ENCODE measurements at places on chromosomes 1 and 21.

DNA sequence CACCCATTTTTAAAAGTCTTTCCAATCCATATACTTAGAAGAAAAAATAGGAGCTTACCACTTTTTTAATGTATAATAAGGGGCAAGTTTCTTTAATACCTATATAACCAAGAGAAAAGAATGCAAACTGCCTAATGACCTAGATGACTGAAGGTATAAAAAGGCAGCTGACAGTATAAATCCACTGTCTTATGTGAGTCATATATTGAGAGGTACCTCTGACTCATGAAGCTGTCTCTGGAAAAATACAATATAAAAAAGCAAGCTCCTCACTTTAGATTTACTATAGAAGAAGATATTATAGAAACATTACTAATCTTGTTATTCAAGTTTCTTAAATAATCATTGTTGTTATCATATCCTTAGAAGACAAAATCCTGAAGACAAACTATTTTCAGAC, 144.2 kb downstream of the VAV3 start:
- no peak for DNase-seq

DNA sequence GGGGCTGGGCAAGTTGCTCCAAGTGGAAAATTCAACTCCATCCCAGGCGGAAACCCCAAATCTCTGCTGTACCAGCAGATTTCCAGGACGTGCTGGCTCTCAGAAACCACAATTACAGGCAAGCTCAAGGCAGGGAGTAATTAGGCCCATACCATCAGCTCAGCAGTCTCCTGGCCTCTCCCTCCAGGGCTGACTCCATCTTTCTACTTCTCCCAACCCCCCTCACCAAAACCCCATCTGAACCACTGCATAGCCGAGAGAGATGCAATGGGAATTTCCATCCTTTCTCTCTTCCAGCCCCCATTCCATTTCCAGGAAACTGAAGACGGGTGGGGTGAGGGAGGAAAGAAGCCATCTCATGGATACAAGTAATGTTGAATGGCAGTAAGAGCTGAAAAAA, 41.2 kb downstream of the ARHGEF11 start:
- no peak for DNase-seq

DNA sequence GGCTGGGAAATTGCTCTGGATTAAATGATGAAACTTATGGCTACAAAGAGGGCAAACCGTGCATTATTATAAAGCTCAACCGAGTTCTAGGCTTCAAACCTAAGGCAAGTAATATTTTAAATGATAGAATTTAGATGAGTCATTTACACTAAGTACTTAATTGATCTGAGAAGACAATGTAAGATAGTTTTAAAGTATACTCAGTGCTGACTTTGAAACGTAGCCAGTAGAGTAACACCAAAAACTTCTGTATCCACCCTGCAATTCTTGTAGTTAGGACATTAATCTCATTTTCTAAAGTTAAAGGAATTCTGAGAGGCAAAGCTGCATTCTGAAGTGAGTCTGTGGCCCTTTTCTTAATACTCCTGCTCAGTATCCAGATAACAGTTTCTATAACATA, 20.8 kb downstream of the ATP1B1 start:
- no peak for DNase-seq

GRCh38 chr1:89001510-89001909, 9.1 kb upstream of the KYAT3 start:
- no peak for DNase-seq

DNA sequence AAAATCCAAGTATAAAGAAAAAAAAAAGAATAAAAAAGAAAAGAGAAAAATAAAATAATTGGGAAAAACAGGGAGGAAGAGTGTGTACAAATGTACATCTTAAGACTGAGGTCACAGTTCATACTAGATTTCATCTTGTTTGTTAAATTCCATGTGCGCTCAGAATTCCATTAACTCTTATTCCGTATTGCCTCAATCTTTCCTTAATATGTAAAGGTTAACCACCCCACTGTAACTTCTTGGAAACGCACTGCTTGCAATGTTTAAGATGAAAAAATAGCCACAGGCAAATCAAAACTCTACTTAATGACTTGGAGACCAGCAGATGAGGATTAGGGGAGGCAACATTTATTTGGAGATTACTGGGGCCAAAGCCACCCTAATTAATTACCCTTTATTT, 23.9 kb upstream of the KCNE1 start:
- DNase-seq = no peak

DNA sequence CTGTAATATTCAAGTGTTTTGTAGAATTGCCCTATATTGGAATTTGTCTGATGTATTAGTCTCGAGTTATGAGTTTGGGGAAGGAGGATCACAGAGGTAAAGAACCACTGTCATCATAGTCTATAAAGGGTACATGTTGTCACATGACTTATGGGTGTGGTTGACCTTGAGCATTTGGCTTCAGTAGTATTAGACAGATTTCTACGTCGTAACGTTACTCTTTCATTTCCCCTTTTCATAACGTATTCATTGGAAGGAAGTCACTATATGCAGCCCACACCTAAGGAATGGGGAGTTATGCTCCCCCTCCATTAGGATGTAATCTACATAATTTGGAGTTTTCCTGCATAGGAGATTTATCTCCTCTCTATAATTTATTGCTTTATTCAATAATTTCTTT, 110.1 kb upstream of the VAV3 start:
- DNase-seq = no peak

GRCh38 chr1:157399343-157399983, 152.9 kb downstream of the FCRL5 start:
- DNase-seq = no peak

DNA sequence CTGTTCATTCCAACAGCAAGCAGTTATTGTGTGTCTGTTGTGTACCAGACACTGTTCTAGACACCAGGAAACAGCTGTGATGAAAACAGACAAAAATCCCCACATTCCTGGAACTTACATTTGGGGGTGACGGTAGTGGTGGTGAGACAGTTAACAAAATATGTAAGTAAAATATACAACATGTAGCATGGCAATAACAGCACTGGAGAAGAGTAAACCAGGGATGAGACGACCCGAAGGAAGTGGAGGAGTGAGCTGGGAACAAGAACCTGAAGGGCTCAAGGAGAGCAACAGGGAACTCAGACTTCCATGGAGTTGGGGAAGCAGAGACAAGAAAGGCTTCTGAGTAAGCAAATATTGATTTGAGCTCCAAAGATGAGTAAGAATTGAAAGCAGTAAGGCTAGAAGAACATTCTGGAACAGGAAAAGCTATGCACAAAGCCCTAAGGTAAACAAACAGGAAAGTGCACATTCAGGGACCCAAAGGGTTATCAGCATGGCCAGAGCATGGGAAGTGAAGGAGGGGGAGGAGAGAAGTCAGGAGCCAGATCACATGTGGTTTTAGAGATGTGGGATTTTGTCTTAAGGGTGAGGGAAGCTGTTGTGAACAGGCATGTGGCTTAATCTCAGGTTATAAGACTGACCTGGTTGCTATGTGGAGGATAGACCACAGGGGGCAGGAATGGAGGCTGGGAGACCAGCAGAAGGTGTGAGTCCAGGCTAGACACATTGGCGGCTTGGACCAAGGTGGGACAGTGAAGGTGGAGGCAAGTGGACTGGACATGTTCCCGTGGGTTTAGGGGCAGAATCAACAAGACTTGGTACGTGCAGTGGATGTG, 7.3 kb downstream of the CSF1 start:
- DNase-seq = no peak

DNA sequence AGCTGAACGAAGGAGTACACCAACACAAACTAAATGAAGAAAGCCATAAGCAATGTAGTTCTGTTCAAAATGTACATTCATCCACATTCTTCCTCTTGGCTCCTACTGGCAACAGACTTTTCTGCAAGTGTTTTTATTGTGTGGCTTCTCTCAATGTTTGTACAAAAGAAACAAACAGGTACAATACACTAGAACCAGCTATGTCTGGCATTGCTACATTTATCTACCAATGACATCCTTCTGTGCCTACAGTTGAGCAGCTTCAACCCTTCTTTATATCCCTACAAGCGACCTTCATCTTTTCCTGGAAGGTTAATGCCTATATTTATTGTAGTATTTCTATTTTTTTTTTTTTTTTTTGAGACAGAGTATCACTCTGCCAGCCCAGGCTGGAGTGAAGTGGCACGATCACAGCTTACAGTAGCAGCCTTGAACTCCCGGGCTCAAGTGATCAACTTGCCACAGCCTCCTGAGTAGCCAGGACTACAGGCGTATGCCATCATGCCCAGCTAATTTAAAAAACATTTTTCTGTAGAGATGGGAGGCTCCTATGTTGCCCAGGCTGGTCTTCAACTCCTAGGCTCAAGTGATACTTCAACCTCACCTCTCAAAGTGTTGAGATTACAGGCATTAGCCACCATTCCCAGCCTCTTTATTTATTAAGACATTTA, 89.3 kb downstream of the ASH1L start:
- no peak for DNase-seq

- DNase-seq = no peak
Observed at GRCh38 chr1:192929597-192929996, 120.8 kb downstream of the RGS2 start.

DNA sequence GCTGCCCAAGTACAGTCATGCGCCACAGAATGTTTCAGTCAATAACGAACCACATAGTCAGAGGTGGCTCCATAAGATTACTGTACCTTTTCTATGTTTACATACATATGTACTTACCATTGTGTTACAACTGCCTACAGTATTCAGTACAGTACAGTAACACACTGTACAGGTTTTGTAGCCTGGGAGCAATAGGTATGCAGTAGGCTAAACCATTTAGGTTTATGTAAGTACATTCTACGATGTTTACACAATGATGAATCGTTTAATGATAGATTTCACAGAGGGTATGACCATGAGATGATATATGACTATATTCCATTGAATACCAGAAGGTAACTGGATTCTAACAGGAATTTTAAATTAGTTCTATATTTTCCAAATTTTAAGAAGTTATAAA, 10.5 kb downstream of the YY1AP1 start:
- no peak for DNase-seq

DNA sequence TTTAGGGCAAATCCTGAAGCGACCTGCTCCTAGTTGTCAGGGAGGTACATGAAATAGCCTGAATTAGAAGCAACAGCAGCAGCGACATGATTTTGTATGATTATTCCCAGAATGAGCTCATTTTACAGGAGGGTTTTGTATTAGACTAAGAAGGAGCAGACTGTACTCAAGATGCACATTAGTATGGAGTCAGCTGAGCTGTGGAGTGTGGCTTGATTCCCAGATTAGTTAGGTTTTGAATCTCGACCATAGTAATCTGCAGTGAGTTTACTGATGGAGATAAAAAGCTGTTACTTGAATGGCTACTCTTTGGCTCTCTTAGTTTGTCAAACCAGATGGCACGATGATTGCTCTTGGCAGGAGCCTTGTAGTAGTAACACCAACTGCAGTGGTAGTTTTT, 143.1 kb downstream of the PHTF1 start:
- DNase-seq = no peak

DNA sequence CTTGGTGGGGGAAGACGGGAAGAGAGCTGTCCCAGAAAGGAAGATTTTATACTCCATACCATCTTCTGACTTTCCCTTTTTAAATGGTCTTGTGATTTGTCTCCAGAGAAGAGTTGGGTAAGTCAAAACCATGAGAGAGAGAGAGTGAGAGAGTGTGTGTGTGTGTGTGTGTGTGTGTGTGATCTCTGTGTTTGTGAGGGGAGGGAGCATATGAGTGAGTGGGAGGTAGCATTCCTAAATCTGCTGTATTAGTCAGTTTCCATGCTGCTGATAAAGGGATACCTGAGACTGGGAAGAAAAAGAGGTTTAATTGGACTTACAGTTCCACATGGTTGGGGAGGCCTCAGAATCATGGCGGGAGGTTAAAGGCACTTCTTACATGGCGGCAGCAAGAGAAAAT, 102.0 kb upstream of the VANGL1 start:
- DNase-seq = no peak

DNA sequence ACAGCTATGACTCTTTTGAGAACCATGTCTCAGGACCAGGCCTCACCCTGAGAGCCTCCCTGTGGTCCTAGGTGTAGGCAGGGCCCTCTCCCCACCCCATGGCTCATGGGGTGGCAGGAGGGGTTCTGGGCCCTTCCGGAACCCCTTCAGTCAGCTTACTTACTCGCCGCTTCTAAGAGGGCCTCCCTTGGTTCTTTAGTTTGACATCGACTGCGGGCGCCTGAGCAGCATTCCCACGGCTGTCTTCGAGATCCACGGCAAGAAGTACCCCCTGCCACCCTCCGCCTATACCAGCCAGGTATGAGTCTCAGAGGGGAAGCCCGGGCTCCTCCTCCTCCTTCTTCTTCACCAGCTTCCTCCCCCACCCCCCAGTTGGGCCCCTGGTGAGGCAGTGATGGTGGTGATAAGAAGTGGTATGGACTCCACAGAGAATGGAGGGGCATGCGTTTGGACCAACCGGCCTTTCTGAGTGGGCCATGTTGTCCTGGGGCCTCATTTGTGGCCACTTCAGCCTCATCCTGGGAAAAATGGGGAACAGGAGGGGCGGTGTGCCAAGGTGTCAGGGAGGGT, 28.9 kb downstream of the KCNA10 start:
- no peak for DNase-seq

DNA sequence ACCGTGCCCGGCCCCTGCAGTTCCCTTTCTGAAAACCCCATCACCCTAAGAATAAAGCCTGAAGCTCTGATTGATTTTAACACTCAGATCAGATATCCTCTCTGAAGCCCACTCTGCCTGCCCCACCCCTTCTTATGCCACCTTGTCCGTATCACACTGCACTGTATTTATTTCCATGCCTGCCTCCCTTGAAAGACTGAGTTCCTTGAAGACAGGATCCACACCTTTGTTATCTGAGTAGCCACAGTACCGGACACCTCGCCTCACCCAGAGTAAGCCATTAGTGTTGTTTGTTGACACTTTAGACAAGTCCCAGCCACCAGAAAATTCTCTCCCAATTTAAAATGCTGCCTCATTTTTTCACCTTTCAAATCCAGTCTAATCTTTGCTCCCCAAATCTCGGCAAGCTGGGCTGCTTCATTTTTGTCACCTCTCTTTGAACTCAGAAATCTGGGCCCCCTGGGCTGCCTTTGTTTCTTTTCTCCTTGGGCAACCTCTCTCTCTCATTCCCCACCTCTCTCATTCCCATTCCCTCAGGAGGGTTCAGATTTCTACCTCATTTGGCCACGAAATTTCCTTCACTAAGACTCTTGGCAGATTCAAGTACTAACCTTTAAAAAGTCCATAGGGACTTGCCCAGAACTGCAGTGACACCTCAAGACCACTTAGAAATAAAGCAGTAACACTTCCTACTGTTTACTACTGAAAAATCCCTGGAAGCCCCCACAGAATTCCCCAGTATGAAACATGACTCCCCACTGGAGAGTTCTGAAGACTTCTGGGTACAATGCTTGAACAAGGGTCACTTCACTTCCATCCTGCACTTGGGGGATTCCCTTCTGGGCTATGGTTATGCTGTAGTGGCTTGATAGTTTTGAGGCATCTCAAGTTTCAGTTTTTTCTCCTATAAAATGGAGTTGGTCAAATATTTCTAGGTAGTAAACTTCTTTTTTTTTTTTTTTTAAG, 8.7 kb upstream of the PPP1R15B start:
- DNase-seq = no peak

All from activated T-helper 9 cell treated with anti-CD3 and anti-CD28 coated beads, Interleukin-2, amount 50 U/mL, for 16 hours (primary cell).